ENCODE measurements at places on chromosomes 13 and 19.

DNA sequence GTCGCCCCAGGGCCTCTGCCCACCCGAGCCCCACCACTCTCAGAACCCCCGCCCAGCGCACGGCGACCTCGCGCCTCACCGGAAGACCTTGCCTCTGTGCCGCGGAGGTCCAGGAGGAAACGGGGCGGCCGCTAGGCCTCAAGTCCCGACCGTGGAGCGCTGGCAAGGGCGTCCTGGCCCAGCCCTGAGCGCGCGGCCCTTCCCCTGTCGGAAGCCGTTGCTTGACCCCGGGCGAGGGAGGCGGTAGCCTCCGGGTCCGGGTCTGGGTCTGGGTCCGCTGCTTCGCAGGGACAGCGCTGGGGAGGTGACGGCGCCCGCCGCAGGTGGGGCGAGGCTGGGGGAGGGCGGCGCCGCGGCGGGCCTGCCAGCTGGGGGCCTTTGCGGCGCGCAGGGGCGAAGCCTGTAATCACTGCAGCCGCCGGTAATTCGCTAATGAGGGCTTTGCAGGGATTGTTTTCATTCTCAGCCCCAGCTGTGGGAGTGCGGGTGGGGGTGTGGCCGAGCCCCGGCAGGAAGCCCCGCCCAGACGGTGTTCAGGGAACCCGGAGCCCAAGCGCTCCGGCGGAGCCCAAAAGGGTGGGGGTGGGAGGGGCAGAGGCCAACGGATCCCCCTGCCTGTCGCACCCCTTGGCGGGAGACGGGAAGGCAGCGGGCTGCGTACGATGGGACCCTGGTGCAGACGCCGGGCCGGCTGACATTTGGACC is 8.6 kb downstream of the C19orf25 start:
- DNase-seq, result no peak

DNA sequence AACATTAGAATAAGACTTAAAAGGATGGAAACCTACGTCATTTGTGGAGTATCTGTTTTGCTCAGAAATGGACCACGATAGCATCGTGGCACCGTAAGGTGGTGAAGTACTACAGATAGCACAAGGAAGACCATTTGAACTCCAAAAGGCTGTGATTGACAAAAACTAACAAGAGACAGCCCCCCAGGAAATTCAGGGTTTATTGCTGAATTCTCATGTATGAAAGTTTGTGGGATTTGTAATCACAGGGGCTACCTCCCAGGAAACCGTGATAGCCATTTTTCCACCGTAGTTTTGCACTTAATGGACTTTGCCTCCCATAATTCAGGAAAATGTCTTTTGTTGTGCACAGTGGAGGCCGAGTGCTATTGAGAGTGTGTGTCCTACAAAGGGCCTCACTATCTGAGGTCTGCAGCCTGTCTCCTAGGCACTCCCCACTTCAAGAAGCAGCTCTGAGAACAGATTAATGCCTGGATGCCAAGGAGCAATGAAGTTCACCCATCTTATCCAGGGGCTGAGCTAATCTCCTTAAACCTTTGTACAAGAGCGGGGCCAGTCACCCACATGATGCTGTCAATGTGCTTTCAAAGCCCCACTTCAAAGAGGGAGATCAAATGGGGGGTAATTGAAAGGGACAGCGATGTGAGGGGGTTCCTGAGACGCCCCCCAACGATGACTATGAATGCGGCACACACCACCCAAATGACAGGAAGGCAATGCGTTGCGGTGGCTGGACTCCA is 182.6 kb downstream of the COL4A1 start:
- DNase-seq, result no peak

DNA sequence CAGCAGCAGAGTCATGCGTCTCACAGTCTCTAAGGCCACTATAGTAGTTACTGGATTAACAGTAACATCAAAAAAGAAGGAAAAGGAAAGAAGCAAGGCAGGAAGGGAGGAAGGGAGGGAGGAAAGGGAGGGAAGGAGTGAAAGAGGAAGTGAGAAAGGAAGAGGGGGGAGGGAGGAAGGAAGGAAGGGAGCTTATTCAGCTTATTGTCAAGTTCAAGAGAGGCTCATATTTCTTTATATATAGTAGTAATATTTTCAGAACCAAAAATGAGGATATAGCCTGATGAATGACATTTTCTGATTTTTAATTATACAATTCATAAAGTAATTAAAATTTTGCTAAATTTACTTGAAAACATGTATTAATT is 17.7 kb upstream of the RUBCNL start:
- no peak for DNase-seq

DNA sequence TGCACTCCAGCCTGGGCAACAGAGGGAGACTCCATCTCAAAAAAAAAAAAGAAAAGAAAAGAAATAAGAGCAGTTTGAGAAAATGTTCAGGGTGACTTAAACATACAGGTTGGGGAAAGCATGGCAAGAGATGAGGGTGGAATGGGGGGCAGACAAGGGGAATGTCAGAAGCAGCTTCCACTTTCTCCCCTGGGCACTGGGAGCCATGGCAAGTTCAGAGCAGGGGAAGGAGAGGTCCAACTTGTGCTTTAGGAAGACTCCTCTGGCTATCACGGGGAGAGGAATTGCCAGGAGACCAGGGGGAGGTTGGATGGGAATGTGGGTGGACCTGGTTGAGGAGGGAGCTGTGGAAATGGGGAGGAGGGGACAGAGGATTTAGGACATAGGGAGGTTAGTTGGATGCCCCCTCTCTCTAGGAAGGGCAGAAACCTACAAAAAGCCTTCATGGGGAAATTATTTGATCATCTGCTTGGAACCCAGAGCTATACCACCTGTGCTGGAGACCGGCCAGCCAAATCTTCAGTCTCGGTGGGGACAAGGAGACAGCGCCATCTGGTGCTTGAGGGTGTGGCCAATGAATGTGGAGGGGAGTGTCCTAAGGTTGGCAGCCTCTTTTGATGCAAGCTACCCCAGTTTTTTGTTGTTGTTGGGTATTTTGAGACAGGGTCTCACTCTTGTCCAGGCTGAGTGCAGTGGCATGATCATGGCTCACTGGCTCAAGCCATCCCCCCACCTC is 7.3 kb upstream of the STRN4 start:
- peak; percentile 46 for DNase-seq

GRCh38 chr13:110268061-110268460 is 38.9 kb downstream of the COL4A1 start:
- no peak for DNase-seq
